Stimulated activated CD8-positive, alpha-beta memory T cell treated with anti-CD3 and anti-CD28 coated beads, Interleukin-7, amount 100 ng/mL, for 48 hours (primary cell): ENCODE measurements at places on chromosomes 3 and 15.

GRCh38 chr3:120416868-120417267 is 33.9 kb downstream of the FSTL1 start:
- DNase-seq: no peak

DNA sequence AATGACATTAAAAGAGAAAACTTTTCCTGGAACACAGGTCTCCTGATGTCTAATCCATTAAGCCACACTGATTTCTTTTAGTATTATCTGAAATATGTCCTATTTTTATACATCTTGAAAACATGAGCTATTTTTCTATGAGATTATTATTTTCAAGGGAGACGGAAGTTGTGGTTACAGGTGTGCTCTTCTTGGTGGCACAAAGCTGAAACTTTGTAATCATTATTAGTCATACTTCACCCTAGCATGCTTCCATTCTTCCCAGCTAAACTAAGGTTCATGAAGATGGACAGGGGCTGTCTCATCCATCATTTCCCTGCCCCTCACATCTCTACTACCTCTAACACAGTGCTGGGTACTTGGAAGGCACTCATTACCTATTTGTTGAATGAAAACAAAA is 85.6 kb upstream of the POU1F1 start:
- DNase-seq: no peak

DNA sequence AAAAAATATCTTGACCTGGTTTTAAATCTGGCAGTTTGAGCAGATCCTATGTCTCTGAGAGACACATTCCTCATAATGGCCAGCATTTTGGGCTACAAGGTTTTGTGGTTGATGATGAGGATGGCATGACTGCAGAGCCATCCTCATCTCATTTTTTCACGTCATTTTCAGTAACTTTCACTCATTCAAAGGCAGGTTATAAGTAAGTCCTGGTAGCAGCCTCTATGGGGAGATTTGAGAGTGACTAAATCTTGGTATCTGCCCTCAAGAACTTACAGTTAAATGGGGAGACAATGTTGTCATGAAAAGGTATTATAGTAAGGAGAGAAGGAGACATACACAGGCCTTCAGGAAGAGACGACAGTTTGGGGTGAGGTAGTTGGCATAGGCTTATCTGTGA is 14.5 kb downstream of the TIGIT start:
- no peak for DNase-seq

DNA sequence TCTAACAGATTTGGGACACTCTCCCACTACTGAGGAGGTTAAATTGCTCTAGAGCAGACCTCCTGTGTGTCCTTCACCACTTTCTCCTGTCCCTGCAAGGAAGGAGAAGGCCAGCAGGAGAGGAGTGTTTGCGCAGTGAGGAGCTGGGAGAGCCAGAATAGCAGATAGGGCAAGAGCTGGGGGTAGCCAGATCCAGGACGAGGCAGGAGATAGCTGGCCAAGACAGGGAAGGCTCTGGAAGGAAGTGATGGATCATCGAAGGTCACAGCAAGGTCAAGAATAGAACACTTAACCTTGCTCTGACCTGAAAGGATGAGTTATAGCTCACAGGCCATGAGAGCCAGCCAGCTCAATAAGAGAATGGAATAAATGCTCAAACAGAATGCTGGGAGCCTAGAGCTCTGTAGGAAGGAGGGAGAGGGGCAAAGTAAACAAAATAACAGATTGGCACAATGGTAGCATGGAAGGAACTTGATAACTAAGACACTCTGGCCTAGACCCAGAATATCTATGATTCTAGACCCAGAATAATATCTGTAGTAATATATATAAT is 37.5 kb upstream of the FSIP1 start:
- DNase-seq: no peak

DNA sequence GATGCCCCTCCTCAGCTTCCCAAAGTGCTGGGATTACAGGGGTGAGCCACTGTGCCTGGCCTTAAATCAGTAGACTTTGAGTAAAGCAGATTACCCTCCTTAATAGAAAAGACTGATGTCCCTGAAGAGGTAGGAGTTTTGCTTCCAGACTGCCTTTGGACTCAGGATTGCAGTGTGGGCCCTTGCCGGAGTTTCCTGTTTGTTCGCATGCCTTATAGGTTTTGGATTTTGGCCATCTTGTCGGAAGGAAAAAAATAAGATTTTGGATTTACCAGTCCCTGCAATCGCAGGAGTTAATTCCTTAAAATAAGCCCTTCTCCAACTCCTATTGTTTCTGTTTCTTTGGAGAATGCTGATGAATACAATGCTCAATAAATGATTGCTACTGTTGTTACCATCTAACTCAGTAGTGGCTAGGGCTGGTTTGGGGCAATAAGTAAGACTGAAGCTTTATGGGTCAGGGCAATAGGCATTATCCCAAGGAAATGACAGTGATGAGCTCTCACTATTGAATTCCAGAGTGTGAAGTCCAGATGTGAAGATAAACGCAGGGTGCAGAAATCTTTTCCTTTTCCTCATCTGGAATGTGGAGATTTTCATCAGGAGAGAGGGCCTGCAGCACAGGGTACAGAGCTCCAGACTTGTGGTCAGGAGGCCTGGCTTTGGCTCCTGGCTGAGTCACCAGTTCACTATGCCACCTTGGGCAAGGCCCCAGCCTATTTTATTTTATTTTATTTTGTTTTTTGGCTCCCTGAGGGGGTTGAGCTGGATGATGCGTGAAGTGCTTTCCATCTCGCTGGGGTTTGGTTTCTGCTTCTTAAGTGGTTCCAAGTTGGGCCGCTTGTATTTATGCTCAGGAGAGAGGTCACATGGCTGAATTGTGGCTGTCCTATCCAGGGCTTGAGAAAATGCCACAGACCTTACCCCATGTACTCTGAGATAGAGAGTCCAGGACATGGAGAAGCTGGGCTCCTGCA is 25.3 kb downstream of the FOXL2 start:
- DNase-seq: no peak

DNA sequence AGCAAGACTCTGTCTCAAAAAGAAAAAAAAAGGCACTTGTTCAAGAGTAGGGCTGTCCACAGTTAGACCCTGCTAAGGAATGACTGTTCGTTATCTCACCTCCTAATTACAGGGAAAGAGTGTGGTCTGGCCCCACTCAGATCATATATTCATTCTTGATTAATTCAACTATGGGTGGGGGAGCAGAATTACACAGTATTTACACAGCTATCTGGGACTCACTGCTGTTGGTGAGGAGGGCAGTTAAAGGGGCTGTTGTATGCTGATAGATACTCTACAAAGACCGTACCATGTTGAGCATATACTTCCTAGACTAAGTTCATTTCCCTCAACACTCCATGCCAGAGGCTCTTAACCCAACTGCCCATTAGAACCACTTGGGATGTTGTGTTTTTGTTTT is 3.8 kb upstream of the ZNF620 start:
- no peak for DNase-seq

GRCh38 chr3:113269661-113270060 is 58.3 kb downstream of the BOC start:
- no peak for DNase-seq

GRCh38 chr3:61832375-61833229 is 271.2 kb downstream of the PTPRG start:
- no peak for DNase-seq

- no peak for DNase-seq
Measured at GRCh38 chr15:101672298-101672697, 20.1 kb upstream of the TM2D3 start.

DNA sequence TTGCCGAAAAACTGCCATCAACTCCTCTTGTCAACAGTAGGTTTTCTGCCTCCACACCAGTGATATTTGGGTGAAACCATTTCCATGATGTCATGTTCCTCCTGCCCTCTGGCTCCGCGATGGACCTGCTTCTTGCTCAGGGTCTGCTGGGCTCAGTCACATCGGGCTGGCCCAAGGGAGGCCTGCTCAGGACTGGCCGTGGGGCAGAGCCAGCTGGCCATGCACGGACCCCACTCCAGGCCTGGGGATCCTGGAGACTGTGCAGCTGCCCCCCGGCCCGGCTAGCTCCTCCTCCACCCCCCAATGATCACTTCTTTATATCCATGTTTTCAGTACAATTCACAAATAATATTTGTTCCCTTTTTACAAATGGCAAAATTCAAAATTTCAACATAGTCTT is 270.3 kb upstream of the CCDC54 start:
- DNase-seq: no peak

DNA sequence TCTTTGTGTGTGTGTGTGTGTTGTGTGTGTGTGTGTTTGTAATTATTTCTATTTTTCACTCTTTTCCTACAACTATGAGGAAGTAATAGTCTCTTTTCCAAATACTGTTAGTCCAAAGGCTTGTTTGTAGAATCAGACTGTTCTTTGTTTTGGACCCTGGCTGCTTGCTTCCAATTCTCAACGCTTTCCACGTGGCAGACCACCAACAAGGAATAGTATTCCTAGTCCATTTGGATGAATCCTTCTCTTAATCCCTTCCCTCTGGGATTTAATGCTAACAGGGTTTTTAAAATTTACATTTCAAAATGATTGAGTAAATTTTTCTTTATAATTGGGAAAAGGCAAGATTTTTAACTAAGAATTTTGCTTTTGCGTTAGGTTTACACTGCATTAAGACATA is 62.7 kb downstream of the ADAMTSL3 start:
- DNase-seq: no peak

- no peak for DNase-seq
Measured at GRCh38 chr3:42510325-42510724, 7.9 kb downstream of the VIPR1 start.

GRCh38 chr3:73547427-73548248 is 77.1 kb downstream of the PDZRN3 start:
- DNase-seq: no peak

- no peak for DNase-seq
Measured at GRCh38 chr3:55000953-55001352, 73.1 kb upstream of the LRTM1 start.

GRCh38 chr3:108662142-108662738 is 72.7 kb downstream of the DZIP3 start:
- DNase-seq: no peak

DNA sequence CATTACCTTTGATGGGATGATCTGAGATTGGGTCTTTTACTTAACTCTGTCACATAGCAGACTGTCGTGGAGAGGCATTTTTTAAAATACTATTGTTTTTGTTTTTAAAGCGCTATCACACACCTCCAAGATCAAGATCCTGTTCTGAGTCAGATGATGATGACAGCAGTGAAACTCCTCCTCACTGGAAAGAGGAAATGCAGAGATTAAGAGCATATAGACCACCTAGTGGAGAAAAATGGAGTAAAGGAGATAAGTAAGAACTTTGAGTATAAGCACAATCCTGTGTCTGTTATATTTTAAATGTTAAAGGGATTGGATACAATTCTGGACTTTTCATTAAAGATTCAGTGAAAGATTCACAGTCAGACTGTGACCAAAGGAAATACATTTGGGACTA is 18.4 kb upstream of the ZBTB47 start:
- no peak for DNase-seq

GRCh38 chr15:25947323-25948314 is 84.5 kb upstream of the ATP10A start:
- no peak for DNase-seq

- no peak for DNase-seq
Measured at GRCh38 chr3:50470658-50471057, 32.8 kb downstream of the CACNA2D2 start.
